ENCODE measurements at places on chromosomes 4 and X.

DNA sequence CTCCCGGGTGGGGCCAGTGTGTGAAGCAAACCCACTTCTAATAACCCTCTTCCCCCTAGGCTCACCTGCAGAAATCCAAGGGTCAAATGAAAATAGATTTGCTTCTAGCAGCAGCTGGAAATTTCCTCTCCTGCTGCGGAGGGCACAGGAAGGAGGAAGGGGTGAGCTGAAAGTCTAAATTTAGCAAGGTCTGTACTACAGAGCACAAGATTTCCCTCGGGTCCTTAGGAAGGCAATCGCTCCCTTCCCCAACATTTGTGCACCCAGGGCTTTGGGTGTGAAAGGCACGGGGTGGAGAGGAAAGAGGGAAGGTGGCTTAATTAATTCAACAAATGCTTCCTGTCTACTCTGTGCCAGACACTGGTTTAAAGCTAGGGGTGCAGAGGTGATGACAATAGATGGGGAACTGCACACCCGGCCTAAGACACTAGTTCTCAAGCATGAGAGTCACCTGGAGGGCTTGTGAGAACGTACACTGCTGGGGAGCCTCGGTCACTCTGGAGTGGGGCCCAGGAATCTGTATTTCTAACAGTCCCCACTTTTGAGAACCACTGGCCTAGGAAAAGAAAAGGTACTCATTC lies 204.4 kb downstream of the NSUN7 start:
- no peak for DNase-seq

DNA sequence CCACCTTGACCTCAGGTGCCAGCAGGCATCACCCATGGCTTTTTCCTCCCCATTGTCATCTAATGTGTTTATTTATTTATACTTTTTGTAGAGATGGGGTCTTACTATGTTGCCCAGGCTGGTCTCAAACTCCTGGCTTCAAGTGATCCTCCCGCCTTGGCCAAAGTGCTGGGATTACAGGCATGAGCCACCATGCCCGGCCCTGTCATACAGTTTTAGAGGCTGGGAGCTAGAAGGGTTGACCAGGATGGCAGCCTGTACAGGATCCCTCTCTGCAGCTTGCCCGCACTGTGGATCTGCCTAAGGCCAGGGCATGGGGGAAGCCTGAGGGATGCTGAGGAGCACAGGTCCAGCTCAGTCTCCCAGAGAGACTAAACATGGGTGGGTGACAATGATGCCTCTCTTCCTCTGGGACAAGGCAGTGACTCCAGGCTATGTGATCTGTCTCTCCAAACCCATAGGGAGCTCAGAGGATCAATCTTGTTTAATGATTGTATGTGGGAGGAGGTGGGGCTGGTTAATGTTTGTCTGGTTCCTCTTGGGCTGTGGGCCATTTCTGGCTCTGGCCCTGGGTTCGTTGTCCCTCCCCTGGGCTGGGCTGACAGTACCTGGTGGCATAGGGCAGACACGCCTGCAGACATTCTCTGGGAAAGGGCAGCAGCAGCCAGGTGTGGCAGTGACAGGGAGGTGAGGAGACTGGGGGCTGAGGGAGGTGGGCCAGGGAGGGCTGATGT lies 8.3 kb upstream of the GJB1 start:
- DNase-seq = no peak

DNA sequence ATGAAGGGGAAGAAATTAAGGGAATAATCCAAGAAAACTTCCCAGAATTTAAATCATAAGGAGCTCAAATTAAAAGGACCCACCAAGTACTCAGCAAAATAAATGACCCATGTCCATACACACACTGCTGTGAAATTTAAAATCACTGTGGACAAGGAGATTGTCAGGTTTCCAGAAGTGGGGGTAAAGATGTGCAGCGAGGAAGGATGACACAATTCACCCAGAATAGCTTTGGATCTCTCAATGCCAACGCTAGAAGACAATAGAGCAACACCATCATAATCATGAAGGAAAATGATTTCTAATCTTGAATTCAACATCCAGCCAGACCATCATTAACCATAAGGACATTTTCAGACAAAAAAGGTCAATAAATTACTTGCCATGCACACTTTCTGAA lies 65.7 kb downstream of the CASK start:
- no peak for DNase-seq

DNA sequence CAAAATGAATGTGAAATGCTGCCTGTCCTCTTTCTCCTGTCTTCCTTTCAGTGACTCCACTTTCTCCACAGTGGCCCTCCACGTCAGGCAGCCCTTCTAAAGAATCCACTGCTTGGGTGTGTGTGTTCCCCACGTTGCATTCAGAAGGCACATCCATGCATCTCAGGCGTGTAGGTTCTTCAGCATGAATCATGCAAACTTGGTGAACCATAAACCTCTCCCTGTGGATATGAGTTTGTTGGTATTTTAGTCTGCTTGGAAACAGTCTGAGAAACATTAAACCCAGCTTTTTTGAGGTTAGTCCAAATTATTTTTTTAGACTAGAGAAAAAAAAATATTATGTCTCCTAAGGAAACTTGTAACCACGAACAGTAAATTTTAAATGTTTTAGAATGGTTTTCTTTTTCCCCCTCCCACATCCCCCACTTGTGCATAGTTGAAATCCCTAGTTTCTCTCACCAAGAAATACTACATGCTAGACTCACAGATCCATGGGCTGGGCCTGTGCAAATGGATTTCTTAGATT lies 251.6 kb downstream of the CBR4 start:
- DNase-seq = peak; percentile 40

DNA sequence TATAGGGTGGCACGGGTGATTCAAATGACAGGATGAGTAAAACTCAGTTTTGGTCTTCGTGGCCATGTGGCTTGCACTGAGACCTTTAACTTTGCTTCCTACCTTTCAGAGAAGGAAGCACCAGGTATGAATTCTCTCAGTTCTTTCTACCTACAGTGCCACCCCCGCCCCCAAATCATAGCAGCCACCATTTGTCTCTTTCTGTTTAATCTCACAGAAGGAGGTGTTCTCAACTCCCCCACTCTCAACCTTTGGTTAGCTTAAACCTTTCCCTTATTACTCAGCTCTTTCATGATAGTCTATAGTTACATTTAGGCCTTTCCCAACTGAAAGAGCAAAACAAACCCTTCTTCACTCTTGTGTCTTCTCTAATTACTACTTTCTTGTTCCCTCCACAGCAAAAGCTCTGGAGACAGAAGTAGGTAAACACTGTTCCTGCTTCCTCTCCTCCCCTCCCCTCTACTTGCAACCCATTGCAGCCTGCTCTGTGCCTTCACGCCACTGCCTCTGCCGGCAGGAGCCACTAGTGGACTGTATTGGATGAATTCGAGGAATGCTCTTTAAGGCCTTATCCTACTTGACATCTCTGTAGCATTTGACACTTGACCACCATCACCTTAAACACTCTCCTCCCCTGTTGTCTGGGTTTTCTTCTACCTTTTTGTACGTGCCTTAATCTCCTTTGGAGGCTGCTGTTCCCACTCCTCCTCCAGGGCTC lies 123.7 kb downstream of the AFF1 start:
- DNase-seq = no peak

DNA sequence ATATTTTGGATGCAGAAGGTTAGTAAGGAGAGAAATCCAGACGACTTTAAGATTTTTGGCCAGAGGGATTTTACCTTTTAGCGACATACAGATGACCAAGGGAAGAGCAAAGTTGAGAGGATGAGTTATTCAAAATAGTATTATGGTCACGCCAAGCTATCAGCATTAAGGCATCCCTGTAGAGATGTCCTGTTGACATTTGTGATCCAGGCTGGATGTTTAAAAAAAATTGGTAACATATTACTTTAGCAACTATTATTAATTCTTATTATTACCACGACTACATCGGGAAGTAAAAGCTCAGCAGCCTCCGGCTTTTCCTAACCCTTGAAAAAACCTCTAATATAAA lies 562 bp upstream of the OSTC start:
- DNase-seq = no peak

- no peak for DNase-seq
Measured at GRCh38 chrX:41276661-41277506, 57.1 kb upstream of the DDX3X start.

DNA sequence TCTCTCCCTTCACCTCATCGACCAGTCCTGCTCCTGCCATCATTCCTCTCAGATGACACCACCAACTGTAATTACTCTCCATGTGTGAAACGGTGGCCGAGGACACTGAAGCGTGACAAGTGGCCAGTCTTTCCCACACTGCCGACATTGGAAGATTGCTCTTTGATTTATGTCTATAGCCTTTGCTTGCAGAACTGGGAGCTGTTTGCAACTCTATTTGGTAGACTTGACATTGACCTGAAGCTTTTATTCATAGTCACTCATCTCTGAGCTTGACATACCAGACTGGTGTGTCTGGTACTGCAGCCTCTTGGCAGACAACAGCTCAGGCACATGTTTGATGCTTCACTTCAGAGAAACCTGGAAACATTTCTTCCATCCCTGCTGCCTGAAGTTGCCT lies 121.8 kb upstream of the GALNT7 start:
- peak; percentile 79 for DNase-seq

DNA sequence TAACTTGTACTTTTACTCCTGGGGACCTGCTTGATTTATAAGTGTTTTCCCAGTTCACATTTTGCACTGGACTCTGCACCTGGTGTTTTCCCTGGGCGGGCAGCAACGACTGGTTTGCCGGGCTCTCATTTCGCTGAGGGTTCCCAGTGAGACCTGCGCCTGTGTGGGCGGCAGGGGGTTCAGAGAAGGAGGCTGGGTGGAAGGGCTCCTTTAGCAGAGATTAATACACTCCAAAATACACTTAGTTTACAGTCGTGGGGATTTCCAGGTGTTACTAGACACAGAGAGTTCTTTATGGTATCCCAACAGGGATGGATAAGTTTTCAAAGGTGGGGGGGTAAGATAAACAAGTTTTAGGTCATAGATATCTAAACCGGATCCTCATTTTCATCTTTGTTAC lies 53.0 kb upstream of the SHISA3 start:
- DNase-seq = peak; percentile 65

DNA sequence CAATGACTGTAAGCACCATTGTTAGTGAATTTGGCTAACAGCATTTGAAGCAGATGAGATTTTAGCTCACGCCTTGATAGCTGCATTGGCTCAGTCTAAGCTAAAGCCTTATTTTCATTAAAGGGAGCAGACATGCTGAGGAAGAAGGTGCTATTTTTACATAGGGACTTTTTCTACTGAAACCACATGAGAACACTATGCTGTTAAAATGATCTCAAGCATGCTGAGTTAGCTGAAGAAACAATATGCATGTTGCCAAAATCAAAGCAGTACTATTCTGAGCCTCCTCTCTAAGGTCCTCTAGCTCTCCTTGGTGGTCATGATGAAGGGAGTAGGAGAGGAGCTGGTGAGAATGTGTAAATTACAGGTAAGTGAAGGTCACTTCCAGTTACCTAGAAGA lies 134.4 kb upstream of the JADE1 start:
- DNase-seq = no peak

DNA sequence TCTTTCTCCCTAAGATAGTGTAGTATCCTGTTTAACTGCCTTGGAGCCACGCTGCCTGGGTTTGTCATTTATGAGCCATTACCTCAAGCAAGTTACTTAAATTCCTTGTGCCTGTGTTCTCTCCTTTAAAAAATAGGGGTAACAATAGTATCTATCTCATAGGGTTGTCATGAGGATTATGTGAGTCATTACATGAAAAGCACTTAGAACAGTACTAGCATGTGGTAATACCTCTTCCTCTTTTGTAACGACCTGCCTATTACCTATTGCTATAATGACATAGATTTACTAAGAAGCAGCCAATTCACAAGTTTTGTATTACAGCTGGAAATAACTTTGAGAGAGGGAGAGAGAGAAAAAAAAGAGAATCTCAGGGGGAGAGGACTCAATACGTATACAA lies 834.7 kb downstream of the RAPGEF2 start:
- no peak for DNase-seq

DNA sequence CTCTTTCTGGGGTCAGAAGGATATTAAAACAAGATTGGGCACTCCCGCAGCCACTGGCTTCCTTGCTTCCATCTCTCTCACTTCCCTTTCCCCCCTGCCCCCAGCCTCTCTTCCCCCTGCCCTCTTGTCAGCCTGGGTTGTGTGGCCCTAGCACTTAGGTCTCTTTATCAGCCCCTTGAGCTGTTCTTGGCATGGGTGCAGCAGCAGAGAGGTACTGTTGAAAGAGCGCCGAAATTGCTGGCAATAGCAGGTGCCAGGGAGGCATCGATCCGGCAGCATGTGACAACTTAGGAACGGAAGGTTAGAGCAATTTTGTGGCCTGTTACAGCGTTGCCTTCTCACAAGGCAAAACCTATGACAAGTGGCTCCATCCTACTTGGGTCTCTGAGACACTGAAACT lies 333.1 kb upstream of the IGFBP7 start:
- no peak for DNase-seq

DNA sequence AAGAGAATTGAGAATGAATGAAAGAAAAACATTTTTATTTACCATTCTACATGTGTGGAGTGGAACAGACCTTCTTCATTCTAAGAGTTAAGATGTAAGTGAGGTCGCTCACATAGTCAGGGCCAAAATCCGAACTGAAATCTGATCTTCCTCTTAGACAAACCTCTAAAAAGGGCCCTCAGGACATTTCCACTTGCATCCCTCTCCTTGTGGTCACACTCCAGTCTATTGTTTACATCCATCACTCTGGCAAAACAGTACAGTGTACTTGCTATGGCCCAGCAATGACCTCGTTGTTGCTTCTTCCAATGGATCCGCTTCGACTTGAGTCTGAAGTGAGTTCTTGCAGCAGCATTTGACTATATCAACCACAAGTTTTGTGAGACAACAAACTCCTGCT lies 54.2 kb downstream of the MOSPD2 start:
- no peak for DNase-seq

GRCh38 chr4:143287572-143287923 lies 49.1 kb upstream of the GAB1 start:
- DNase-seq = no peak

DNA sequence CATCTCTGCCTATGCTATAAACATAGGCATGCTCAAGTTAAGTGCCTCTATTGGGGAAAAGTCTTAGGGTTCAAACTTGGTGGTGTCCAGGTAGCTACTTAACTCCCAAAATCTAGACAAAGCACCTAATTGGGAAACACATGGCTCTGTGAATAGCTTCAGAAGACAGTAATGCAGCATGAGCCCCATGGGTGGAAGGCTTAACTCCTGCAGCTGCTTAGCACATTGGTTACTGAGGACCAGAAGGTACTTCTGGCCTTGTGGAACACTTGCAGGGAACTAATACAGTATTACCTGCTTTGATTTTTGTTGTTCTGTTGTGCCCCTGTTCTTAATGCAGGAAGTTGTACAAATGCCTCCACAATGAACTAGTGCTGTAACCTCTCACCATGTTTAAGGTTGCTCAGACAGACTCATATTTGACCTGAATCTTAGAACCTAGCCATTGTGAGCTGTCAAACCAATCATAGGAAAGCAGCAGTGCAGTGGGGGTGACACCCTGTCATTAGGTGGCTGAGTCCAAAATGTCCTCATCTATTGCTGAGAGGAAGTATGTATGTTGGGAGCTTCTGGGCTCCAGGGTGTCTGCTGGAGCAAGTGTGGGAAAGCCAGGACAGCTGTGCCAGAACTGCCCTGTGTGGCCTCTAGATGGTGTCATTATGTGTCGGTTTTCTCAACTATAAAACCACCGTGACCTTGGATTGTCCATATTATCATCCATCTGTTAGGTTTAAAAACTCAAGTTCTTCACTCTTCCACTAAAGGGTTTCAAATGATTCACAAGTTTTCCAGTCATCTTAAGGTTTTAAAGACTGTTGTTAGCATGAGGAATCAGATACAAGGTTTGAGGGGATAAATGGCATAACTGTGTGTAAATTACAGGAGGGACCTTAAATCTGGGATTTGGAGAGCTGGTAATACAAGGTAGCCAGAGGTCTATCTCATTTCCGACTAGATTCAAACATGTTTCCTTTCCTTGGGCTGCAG lies 69.9 kb upstream of the WDR1 start:
- no peak for DNase-seq

Data from renal pelvis (tissue), 12 donors.